ENCODE measurements at places on chromosomes 16 and 17.

DNA sequence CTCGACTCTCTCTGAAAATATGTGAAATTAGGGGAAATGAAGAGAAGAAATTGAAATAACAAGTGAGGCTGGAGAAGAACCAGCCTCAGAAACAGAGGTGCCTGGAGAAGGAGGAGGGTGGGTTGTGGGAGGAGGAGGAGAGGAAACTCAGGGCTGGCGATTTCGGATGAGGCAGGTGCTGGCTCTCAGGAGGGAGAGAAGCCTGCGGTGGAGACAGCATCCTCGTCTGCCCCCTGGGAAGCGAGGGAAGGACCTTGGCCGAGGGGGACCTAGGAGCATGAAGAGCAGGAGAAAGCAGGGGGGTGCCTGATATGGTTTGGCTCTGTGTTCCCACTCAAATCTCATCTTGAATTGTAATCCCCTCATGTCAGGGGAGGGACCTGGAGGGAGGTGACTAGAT, 264.7 kb upstream of the TNRC6C start:
- DNase-seq: no peak

GRCh38 chr17:67628580-67629013, 89.1 kb upstream of the NOL11 start:
- DNase-seq: no peak

GRCh38 chr16:70342016-70342415, 4.7 kb upstream of the DDX19A start:
- no peak for DNase-seq

GRCh38 chr16:70694088-70694867, 8.4 kb upstream of the MTSS2 start:
- DNase-seq: no peak

DNA sequence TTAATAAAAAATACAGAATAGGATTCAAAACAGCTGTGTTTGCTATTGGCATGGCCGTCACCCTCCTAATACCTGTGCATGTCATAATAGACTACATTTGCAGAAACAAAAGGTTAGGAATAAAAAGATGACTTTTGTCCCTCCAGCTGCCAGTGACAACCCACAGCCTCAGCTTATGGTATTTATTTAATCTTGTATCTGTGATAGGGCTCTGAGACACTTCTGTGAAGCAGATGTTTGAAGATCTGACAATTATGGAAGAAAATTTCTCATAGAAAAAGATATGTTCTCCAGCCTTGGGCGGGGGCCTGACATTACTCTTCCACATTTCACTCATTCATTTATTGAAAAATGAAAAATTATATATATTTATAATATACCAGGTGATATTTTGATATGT, 62.2 kb downstream of the PITPNC1 start:
- no peak for DNase-seq

DNA sequence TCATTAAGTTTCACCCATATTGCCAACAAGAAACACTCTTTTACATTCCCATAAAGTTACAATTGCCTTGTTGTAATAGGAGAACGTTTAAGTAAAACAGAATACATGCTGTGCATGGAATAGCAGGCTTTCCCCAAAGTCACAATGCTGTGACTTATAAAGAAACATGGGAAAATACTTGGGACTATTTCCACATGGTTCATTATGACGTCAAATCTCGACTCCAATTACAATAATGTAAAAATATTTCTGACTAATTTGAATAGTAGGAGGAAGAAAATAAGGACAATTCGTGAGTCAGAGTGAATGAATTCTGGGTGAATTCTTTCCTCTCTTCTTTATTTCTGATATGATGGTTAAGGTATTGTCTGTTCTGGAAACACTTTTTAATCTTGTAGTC, 52.8 kb downstream of the CDH11 start:
- no peak for DNase-seq

Data from breast epithelium (tissue), 4 donors.